Cardiac septum (tissue), 1 donor: ENCODE measurements at places on chromosomes 3 and 15. TPM values are rescaled to one million over a fixed set of nuclear protein-coding genes. Genes with fewer than 3 reads are reported as not detected.

GRCh38 chr3:119305286-119305685 is 11.1 kb downstream of the ARHGAP31 start:
- no peak for DNase-seq

DNA sequence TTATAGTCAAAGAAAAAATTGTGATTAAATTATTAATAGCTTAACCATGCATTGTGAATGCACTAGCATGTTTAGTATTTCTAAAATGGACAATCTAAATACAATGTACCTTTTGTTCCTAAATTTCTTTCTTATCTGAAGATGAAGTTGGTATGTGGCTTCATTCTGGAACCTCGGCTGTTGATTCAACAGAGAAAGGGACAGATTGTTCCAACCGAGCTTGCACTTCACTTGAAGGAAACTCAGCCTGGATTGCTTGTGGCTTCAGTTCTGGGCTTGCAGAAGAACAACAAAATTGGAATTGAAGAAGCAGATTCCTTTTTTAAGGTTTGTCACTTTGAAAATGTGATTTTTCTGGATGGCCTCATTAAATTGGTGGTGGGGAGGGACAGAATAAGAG is 32.6 kb downstream of the HPS3 start:
- no peak for DNase-seq

DNA sequence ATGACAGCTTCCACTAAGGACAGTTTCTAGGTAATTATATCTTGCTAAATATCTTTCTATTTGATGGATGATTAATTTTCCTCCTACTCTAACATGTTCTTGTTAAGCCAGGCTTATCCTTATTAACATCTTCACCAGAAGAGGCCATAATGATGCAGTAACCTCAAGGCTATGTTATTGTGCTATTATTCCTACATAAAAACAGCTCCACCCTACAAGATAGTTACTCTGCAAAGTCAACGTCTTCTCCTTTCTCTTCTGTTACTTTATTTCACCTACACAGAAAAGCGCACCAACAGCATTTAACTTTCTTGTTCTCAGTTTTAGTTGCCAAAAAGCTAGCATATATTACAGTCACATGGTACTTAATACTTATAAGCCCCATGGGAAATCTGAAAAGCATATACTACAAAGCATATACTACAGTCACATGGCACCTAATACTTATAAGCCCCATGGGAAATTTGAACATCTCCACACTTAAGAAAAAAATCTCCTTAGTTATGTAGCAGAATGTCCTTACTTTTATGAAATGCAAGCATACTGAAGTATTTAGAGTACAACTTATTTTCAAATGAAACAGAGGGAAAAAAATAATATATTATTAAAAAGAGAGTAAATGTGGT is 13.4 kb downstream of the ADAM10 start:
- DNase-seq: no peak

DNA sequence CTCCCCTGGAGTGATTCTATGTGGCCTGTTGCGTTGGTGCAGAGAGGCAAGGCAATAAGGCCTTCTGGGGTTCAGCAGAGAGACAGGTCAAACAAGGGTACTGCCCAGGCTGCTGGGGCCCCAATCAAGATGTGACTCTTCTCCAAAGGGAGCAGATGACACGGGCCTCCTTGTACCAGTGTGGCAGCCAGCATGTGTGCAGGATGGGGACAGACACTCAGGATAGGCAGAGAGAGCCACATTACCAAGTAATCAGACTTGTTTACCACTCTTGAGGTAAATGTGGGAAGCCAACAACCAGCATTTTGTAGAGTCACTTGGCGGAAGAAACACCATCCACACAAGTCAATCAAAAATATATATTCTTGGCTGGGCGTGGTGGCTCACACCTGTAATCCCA is 95.3 kb upstream of the DLG1 start:
- DNase-seq: no peak

DNA sequence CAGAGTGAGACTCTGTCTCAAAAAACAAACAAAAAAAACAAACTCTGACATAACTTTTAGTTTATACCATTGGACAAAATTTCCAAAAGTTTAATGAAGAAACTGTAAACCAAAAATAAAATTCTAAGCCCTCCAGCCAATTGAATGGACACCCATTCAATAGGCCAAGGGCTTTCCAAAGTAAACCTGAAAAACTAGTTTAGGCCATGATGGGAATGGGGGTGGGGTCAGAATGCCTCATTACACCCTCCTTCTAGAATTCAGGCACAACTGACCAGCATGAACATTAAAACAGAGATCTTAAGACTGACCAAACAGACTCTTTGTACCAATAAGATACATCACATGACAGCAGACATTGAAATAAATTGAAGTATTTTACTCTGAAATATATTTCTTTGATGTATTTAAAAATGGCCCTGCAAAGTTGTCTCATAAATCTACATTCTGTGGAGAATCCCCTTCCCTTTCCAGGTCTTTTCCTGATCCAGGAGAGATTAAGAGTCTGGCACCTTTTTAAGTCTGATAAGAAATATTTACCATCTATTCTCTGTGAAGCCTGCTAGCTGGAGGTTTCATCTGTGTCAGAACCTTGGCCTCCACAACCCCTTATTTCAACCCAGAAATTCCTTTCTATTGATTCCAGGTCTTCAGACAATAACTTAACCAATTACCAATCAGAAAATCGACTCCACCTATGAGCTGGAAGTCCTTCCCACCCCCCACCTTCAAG is 15.7 kb downstream of the THOC7 start:
- DNase-seq: no peak

DNA sequence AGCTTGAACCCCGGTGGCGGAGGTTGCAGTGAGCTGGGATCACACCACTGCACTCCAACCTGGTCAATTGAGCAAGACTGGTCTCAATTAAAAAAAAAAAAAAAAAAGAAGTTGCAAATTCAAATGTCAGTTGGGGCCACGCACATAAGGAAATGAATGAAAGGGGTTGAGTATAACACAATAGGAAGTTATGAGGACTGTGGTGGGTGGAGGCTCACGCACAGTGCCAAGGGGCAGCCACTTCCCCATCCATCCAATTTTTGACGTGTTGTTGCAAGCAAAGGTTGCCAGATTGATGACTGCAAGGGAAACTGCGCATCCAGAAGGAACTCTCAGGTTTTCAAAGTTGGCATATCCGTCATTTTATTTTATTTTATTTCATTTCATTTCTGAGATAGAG is 532.2 kb downstream of the NTRK3 start:
- DNase-seq: no peak

DNA sequence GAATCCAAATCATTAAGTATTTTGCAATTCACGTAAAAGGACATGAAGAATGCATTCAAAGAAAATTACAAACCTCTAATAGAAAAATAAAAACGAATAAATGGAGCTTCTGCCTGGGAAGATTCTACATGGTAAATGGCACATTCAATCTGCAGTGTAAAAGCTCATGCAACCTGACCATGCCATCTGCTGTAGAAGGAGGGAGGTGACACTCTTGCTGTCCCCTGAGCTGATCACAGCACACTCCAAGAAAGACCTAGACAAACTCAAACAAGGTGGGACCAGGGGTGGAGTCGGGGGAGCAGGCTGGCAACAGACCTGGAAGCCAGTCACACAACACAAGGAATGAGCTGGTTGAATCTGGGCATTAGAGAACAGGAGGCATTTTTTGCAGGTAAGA is 101.8 kb downstream of the BDH1 start:
- DNase-seq: no peak

GRCh38 chr15:85556618-85556895 is 176.2 kb downstream of the AKAP13 start:
- DNase-seq: no peak

- DNase-seq: no peak
Measured at GRCh38 chr3:160473978-160474377, 24.4 kb upstream of the TRIM59 start.

GRCh38 chr3:149374391-149374790 is 3.1 kb downstream of the TM4SF1 start:
- no peak for DNase-seq

- no peak for DNase-seq
Measured at GRCh38 chr3:88713233-88713691, 394.2 kb upstream of the EPHA3 start.

GRCh38 chr15:27330326-27330725 is 359.3 kb downstream of the GABRG3 start:
- no peak for DNase-seq

- DNase-seq: peak; percentile 65
Measured at GRCh38 chr15:98715890-98716443, 67.6 kb downstream of the IGF1R start.

GRCh38 chr3:191269289-191270085 is 59.7 kb upstream of the CCDC50 start:
- no peak for DNase-seq

DNA sequence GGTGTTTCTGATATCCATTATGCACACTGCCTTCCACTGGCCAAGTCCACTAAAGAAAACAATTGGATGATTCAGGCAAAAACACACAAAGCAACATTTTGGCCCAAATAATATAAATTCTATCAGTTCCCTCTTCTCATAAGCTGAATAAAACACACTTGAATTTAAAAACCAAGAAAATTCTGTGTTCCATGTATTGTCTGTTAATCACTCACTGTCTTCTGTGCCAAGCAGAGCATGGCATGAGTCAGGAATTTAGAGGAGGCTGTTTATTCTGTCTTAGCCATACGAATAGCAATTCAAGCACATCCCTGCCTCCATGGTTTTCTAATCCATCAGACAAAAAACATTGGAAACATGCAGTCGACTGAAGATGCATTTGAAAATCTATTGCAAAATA is 215.6 kb upstream of the UMPS start:
- no peak for DNase-seq

DNA sequence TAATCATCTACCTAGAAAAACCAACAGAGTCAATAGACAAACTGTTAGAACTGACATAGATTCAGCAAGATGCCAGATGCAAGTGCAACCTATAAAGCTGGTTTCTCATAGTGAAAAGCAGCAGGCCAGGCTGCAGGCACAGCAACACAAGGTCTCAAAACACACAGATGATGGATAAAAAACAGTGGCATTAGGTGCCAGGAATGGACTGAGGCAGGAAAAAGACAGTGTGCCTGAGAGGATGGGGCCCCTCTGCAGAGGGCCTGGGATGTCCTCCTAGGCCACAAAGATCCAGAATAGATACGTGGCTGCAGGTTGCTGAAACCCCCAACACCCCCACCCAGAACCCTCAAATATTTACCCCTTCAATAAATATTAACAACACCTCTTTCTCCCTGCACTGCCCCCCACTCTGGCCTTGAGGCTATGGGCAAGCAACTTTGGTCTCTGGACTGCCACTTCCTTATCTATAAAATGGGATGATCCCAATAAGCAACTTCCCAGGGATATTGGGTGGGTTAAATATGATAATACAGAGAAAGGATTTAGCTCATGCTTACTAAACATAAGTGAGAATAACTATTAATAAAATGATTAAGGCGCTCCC is 35.2 kb upstream of the FGD5 start:
- DNase-seq: peak; percentile 41

GRCh38 chr3:87621667-87622066 is 345.3 kb upstream of the POU1F1 start:
- no peak for DNase-seq

GRCh38 chr3:164465172-164465571 is 613.1 kb downstream of the SI start:
- DNase-seq: no peak

DNA sequence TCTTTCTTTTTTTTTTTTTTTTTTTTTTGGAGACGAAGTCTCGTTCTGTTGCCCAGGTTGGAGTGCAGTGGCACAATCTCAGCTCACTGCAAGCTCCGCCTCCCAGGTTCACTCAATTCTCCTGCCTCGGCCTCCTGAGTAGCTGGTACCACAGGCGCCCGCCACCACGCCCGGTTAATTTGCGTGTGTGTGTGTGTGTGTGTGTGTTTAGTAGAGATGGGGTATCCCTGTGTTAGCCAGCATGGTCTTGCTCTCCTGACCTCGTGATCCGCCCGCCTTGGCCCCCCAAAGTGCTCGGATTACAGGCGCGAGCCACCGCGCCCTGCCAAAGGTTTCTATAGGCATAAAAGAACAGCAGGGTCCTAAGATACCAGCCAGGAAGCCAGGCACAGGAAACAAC is 261.0 kb upstream of the CCDC54 start:
- DNase-seq: no peak

GRCh38 chr3:187802928-187803259 is 57.6 kb upstream of the BCL6 start:
- no peak for DNase-seq

- no peak for DNase-seq
Measured at GRCh38 chr3:99842826-99843589, 25.3 kb downstream of the CMSS1 start.

- DNase-seq: no peak
Measured at GRCh38 chr3:101984356-101984755, 135.0 kb downstream of the NFKBIZ start.

DNA sequence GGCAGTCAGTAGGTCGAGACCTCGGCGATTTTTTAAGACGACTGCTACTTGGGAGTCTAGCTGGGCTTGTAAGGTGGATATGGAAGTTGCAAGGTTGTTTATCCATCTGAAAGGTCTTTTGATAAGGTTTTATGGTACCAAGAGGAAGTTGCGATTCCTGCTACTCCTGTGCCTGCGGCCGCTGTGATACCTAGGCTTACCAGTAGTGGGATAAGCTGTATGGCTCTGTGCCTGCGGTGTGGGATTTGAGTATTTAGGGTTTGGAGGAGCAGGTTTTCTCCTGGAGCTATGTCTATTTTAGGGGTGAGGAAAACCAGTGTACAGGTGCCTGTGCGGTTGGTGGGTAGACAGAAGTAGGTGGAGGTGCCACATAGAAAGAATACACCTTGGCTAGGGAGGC is 1059.8 kb downstream of the SI start:
- DNase-seq: no peak

GRCh38 chr3:131922356-131922755 is 112.5 kb downstream of the CPNE4 start:
- no peak for DNase-seq

- DNase-seq: no peak
Measured at GRCh38 chr3:120170223-120170622, 76.0 kb upstream of the GSK3B start.

SIDT1 gene
- 0.89 TPM for total RNA-seq

LRRC34 gene
- total RNA-seq: 2.3 TPM

ACTC1 gene
- 11,631 TPM for total RNA-seq

KLHL25 gene
- total RNA-seq: 5.1 TPM

TMEM40 gene
- total RNA-seq: 0.54 TPM

SV2B gene
- 3.7 TPM for total RNA-seq

MYO5C gene
- total RNA-seq: 2.0 TPM

TMCO5A gene
- not detected for total RNA-seq

GOLGA6L10 gene
- total RNA-seq: 0.86 TPM

TMC3 gene
- total RNA-seq: not detected

IL12A gene
- 0.51 TPM for total RNA-seq

GOLGA8J gene
- not detected for total RNA-seq

MAP1A gene
- total RNA-seq: 182 TPM
